Mucosa of gallbladder (tissue), 1 donor: ENCODE measurements at places on chromosomes 12 and 14.

DNA sequence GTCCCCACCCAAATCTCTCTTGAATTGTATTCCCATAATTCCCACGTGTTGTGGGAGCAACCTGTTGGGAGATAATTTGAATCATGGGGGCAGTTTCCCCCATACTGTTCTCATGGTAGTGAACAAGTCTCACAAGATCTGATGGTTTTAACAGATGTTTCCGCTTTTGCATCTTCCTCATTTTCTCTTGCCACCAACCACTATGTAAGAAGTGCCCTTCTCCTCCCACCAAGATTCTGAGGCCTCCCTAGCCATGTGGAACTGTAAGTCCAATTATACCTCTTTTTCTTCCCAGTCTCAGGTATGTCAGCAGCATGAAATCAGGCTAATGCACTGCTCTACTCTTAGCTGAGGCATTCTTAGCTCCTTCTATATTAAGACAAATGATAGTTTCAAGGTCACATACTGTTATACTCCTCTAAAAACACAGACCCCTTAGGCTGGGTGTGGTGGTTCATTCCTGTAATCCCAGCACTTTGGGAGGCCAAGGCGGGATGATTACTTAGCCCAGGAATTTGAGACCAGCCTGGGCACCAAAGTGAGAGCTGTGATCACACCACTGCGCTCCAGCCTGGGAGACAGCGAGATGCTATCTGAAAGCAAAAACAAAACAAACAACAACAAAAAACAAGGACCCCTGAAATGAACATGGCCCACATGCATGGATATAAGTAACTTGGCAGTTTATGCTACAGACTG, 3.6 kb downstream of the SCAF11 start:
- DNase-seq = no peak

DNA sequence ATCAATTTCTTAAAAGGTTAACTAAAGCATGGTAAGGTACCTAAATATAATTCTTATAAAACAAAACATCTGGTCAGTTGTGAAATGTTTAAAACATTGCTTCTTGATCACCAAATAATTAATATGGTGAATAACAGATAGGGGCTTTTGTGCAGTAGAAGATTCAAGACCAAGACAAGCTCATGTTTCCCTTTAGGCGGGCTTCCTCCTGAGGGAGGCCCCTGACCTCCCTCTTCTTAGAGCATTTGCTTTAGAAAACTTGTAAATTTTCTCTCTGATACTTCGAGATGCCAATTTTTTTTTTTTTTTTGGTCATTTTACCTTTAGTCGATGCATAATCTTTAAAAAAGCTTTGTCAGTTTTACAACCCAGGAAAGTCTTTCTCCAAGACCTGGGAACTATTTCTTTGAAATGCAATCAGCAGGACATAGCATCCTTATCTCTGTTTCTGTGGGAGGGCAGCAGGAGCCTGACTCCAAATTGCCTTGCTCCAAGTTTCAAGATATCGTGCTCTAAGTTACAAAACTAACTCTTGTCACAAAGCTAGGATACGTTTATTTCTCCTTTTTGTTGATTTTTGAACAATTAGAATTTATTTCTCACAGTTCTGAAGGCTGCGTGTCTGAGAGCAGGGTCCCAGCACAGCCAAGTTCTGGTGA, 66.6 kb upstream of the BICD1 start:
- DNase-seq = no peak

DNA sequence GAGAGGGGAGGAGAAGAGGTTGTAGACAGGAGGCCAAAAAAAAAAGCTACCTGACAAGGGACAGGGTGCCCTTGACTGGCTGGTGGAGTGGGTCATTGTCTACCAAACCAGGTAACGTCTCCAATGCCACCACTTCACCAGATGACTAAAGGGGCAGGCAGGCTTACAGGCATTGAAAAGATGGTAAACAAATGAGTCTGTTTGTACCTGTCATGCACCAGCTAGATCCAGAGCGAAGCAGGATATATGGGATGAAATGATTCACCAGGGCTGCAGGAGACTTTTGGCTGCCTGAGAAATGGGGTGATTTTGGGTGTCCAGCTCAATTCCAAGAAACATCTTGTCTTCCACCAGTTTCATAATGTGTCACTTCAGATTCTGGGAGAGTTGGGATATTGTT, 4.0 kb downstream of the C12orf54 start:
- DNase-seq = no peak

GRCh38 chr14:75615200-75615599, 36.8 kb downstream of the FLVCR2 start:
- DNase-seq = no peak

DNA sequence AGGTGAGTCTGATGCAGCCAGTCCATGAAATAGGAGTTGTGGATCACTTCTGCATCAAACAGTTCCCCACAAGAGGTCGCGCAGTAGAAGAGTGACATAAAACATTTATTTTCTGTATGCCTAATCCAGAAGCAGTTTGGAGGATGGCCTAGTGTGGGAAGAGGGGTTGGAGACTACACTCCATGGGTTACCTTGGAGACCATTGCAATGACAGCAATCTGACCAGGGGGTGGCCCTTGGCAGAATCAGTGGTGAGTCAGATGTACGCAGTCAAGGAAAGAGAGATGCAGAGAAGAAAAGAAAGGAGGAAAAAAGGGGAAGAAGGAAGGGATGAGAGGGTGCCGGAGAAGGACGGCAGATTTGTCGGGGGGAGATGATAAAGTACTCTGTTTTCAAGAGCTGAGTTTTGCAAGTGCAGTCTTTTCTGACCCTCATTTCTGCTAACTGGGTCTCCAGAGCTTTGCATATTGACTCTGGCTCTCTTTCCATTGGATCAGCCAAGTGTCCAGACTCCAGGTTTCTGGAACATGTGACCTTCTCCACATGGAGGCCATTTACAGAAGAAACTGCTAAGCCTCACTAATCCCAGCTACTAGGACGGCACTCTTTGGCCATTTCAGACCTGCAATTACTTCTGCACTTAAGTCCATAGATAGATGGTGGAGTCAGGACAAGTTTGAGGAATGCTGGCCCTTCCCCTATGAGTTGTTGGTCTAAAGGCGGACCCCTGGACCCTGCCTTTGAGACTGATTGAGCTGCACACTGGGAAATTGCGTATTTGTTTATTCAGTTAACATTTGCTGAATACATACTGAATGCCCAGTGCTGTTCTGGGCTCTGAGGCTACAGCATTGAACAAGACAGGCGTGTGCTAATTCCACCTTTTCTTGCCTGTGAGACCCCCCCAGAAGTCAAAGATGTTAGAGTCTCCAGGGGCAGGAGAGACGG, 424.2 kb downstream of the BCL11B start:
- no peak for DNase-seq

- no peak for DNase-seq
Measured at GRCh38 chr12:123233505-123234308, 471 bp downstream of the MTRFR start.

DNA sequence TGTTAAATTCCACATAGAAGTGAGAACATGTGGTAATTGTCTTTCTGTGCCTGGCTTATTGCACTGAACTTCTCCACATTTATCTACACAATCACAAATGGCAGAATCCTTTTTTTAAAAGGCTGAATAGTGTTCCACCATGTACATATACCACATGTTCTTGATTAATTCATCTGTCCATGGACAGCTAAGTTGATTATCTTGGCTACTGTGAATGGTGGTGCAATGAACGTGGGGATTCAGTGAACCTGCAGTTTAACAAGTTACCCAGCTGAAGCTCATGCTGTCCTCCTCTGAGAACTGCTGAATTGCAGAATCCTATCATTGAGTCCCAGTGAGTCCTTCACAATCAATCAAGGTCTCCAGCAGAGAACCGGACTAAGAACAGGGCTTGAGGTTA, 74.9 kb downstream of the TBK1 start:
- DNase-seq = no peak

- no peak for DNase-seq
Measured at GRCh38 chr14:49977126-49977841, 84.4 kb downstream of the ARF6 start.

GRCh38 chr14:55749201-55749812, 169.3 kb downstream of the KTN1 start:
- DNase-seq = no peak

GRCh38 chr14:76880449-76880848, 54.2 kb downstream of the LRRC74A start:
- no peak for DNase-seq

- DNase-seq = no peak
Measured at GRCh38 chr12:19200261-19200660, 70.7 kb downstream of the PLEKHA5 start.

GRCh38 chr14:30974628-30975027, 50.8 kb upstream of the AP4S1 start:
- DNase-seq = no peak

DNA sequence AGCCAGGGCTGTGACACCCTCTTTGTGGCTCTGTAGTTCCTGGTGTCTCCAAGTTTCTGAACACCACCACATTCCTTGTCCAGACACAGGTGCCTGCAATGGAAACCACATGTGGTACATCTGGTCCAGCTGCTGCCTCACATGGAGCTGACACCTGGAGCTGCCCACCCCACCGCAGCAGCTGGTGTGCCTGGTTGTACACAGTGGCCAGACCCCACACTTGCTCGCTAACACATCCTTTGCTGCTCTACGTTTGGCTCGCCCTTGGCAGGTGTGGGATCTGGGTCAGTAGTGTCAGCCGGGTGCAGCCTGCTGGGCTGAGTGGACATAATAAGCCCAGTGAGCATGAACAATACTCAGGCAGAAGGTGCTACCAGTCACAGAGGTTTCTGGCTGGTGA, 198.9 kb downstream of the ADGRD1 start:
- no peak for DNase-seq

- DNase-seq = no peak
Measured at GRCh38 chr12:28793581-28794151, 355.4 kb upstream of the FAR2 start.

GRCh38 chr14:59347915-59348314, 117.3 kb downstream of the GPR135 start:
- DNase-seq = no peak

DNA sequence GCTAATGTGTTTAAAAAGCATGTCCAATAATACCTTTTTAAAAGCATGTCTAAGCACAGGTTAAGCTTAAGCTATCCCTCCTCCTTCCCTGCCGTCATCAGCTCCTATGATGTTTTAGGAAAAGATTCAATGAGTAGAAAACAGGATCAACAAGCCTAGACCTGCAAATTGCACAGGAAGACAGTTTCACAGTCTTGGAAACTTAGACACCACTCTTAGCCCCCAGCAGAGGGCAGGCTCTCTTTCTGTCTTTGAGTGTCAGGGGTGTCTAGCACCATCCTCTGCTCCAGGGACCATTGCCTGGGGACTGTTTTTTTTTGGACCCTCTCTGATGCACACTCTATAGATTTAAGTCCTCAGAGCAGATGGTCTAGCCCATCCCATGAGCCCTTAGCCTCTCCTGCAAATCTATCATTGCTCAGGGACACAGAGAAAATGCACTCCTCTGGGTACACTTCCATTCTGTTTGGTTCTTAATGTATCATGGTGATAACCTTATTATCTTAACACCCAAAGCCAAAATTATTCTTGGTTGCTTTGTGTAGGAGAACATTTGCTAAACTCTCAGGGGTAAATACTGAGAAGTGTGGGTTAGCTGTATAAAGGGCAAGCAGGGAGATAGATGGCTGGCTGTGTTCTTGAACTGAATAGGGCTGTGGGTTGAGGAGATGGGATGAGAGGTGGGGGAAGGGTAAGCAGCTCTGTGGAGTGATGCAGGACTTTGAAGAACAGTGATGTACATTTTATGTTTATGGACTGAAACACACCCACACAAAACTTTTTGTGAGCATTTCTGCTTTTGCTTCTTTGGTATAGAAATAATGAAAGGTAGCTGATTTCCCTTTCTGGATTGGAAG, 259.9 kb upstream of the DDHD1 start:
- DNase-seq = no peak

DNA sequence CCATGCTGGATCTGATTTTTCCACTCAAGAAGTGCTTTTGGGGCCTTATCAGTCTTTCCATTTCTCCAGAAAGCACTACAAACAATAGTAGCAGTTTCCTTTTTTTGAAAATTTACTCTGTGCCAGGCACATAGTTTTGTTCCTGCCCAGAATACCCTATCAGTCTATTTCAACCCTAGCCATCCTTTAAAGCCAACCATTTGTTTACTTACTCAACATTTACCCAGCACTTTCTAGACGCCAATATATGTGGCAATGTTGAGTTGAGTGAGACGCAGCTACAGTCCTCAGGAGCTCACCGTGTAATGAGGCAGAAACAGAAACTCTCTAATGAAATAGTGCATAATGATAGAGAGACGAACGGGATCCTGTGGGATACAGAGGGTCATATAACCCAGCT, 32.9 kb upstream of the CHST11 start:
- DNase-seq = no peak

DNA sequence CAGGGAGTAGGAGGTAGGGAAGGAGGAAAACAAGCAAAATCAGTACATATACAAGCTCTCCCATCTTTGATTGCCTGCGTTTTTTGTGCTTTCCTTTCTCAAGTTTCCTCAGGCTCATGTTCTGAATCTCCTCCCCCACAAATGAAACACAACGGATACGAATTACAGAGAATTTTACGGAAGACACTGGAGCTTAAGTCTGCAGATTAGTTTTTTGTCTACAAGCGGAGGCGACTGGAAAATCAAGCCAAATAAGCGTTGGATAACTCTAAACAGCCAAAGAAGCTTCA, 612 bp downstream of the WBP11 start:
- DNase-seq = no peak

DNA sequence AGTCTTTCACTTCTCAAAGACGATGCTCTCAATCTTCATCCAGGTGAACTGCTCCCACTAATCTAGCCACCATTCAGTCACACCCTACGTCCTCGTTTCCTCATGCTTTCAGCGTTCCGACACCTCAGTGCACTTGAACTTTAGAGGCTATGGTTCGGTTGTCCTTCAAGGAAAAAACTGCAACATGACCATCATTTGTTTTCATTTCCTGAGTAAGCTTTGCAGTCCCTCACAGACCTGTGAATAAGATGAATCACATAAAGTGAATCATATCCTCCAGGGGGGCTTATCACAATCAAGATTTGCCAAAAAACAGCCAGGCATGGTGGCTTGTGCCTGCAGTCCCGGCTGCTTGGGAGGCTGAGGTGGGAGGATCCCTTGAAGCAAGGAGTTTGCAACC, 80.2 kb downstream of the TMCC3 start:
- no peak for DNase-seq

GRCh38 chr14:37874429-37875109, 279.1 kb downstream of the TTC6 start:
- peak; percentile 83 for DNase-seq

DNA sequence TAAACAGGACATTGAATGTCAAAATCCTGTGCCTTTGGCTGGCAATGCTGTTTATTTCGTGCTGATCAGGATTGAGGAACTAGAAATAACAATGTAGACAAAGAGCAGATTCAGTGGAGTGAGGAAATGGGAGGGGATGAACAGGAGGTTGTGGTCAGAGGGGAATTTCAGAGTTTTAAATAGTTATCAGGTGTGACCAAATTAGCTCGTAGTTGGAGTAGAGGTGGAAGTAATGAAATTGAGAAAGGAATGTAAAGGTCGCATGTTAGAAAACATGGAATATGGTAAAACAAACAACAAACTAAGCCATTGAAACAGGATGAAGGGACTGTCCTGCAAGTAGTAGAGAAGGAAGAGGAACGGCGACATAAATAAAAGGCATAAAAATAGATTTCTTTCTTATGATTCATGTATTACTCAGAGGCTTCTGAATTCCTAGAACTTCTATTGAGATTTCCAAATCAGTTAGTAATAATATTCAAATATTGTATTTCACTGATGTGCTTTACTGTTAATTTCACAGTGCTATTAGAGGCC, 9.5 kb upstream of the SAV1 start:
- no peak for DNase-seq

GRCh38 chr12:28343713-28344112, 153.5 kb downstream of the CCDC91 start:
- no peak for DNase-seq
